ENCODE measurements at places on chromosomes 6 and 20.

DNA sequence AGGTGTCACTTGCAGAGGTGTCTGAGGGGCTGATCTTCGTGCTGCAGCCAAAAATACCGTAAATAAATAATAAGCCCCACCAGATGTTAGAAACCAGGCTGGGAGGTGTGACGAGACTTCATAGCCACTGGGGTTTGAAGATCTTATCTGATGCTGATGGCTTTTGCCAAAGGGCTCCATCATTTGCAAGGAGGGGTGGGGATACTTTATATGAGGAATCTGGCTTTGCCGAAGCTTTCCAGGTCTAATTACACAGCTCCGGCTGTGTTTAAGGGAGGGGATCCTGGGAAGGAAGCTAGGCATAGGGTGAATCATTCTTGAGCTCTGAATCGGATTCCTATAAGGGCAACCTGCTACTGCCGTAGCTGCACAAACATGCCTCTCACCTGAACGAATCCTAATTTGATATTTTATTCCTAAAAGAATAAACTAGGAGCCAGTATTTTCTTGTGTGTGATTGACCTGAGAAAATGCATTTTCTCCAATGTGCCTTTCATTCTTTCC is 249.6 kb downstream of the SOD2 start:
- DNase-seq, result no peak

DNA sequence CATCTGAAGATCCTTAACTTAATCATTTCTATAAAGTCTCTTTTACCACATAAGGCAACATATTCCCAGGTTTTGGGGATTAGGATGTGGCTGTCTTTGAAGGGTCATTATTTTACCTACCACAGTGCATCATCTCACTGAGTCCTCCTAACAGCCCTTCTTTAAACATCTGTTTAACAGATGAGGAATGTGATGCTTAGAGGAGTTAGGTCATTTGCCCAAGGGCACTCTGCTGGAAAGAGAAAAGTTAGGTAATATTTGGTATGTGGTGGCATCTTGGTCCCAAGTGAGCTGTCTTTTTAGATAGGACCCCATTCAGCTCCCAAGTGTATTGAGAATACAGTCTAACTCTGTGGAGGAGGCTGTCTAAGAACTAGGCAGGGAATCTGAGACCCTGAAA is 11.0 kb downstream of the MMP24 start:
- DNase-seq, result no peak

DNA sequence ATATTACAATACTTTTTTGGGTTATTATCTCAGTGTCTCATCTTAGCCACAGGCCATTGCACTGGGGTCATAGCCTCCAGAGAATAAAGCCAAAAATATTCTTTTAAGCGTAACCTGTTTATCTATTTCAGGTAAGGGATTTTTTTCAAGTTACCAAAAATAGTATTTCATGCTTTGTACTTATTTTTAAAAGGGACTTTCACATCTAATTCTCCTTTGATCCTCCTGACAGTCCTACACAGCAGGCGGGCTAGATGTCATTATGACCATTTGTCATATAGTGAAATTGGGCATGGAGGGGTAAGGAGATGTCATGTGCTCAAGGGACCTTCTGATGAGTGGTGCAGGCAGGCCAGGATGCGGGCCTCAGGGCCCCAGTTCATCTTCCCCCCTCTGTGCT is 68.9 kb downstream of the TBC1D7 start:
- no peak for DNase-seq

DNA sequence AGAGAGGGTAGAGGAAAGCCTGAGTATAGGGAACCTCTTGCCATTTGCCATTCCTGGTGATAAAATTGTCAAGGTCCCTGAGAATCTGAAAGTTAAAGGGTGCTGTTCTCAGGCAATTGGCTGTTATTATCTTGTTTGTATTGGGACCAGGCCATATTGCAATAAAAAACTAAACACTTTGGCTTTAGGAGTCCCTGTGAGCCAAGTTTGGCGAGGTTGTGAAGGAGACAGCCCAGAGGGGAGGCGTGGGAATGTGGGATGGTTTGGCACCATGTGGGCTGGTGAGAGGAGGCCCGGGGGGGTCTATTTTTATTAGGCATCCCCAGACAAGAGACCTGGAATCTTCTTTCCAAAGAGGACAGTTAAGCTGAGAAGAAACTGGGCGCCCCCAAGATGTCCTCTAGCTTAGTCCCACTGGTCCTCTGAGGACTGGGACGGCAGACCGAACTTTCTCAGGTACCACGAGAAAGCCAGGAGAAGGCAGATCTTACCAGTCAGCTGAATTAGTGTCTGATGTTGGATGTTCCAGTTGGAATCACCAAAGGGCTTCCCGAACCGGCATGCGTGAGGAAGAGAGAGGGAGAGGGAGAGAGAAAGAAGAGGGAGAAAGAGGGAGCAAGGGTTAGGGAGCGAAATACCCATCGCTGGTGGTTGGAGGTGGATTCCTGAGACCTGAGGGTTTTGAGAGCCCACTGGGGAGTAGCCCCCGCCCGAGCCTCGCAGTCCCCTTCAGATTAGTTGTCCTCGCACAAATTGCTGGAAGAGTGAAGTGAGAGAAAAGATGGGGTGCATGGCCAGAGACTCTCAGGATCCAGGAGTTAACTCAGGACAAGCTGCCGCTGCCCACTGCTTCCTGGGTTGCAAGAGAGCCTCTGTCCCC is 24.4 kb downstream of the DYNLT1 start:
- no peak for DNase-seq

DNA sequence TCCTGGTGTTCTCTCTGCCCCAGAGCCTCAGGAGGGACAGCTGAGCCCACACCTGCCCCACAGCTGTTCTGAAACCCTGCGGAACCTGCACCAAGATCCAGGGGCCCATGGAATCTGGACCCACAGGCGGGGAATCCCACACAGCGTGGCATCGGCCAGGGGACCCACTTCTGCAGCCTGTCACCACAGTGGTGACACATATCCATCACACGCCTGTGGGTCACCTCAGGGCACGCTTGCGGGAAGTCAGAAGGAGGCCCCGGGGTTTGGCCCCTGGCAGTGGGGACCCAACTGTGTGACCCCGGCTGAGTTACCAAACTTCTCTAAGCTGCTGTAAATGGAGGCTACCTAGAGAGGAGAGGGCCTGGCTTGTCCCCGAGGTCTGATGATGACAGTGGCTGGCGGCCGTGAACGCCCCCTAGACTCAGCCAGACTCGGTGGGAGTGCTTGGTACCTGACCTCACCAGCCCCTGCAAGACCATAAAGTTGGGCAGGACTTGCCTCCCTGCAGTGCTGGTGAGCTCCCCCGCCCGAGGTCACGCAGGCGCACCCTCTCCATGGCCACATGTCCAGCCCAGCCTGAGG is 2.3 kb upstream of the HRH3 start:
- no peak for DNase-seq

All from posterior cingulate gyrus (tissue), 11 donors.